Hepatocyte (in vitro differentiated cells): ENCODE measurements at places on chromosomes 13 and 19.

GRCh38 chr13:24276861-24277260 lies 32.5 kb upstream of the C1QTNF9 start:
- no peaks in the 10 kb centered on the region for H3K27me3 ChIP-seq
- DNase-seq, result no peak
- no peak overlapping the region for H3K4me3 ChIP-seq
- H3K4me1 ChIP-seq, result peaks cover 12% of the 10 kb centered on the region

- H3K27ac ChIP-seq, result no peak overlapping the region
- DNase-seq, result no peak
- H3K4me1 ChIP-seq, result peaks cover 17% of the 10 kb centered on the region
- no peak overlapping the region for H3K4me3 ChIP-seq
These were observed 108.5 kb upstream of the C1QTNF9B start for GRCh38 chr13:24005755-24006281.

DNA sequence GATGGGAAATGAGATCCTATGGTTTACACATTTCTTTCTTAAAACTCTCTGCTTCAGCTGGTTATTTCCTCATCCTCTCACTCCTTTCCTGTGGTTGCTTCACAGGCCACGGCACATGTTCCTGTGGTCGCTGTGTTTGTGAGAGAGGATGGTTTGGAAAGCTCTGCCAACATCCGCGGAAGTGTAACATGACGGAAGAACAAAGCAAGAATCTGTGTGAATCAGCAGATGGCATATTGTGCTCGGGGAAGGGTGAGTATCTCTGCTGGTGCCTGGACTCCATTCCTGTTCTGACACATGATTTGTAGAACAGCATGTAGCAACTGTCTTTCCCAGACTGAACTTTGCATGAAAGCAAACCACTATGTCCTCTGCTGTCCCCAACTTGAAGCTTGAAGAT lies 254.2 kb downstream of the ITGBL1 start:
- no peaks in the 10 kb centered on the region for H3K4me1 ChIP-seq
- peak; percentile 5 for DNase-seq
- no peak overlapping the region for H3K4me3 ChIP-seq
- no peaks in the 10 kb centered on the region for H3K36me3 ChIP-seq

GRCh38 chr13:27489456-27489855 lies 39.1 kb upstream of the MTIF3 start:
- H3K27ac ChIP-seq, result no peak overlapping the region
- no peaks in the 10 kb centered on the region for H3K36me3 ChIP-seq
- no peak for DNase-seq
- H3K27me3 ChIP-seq, result no peaks in the 10 kb centered on the region
- H3K4me1 ChIP-seq, result peaks cover 7% of the 10 kb centered on the region

GRCh38 chr19:7533925-7534480 lies 1.5 kb upstream of the PNPLA6 start:
- DNase-seq, result peak; percentile 93
- no peaks in the 10 kb centered on the region for H3K27me3 ChIP-seq
- peak overlapping the region; percentile 87 for H3K27ac ChIP-seq
- peak overlapping the region; percentile 27 for H3K4me3 ChIP-seq
- H3K36me3 ChIP-seq, result no peaks in the 10 kb centered on the region
- H3K4me1 ChIP-seq, result no peaks in the 10 kb centered on the region

GRCh38 chr19:44847144-44848035 lies 1.3 kb downstream of the NECTIN2 start:
- peaks cover 23% of the 10 kb centered on the region for H3K4me1 ChIP-seq
- H3K27me3 ChIP-seq, result no peaks in the 10 kb centered on the region
- peak overlapping the region; percentile 100 for H3K27ac ChIP-seq
- no peaks in the 10 kb centered on the region for H3K36me3 ChIP-seq
- DNase-seq, result peak; percentile 92
